ENCODE measurements at places on chromosomes 7 and 10. TPM values are rescaled to one million over a fixed set of nuclear protein-coding genes. Genes with fewer than 3 reads are reported as not detected.

Gene C10orf53
- total RNA-seq, result not detected

Gene CYP3A4
- not detected for total RNA-seq

Gene BCAP29
- total RNA-seq, result 130 TPM

Gene COX19
- 5.1 TPM for total RNA-seq

Gene BAMBI
- 6.8 TPM for total RNA-seq

Gene CALHM3
- not detected for total RNA-seq

Gene FKBP6
- total RNA-seq, result not detected

Measured in glomerular endothelial cell (primary cell).